ENCODE measurements at places on chromosomes 7 and 10. TPM values are rescaled to one million over a fixed set of nuclear protein-coding genes. Genes with fewer than 3 reads are reported as not detected.

RAPGEF5 gene
- 1.7 TPM for total RNA-seq

OPN4 gene
- total RNA-seq: not detected

FAM25C gene
- not detected for total RNA-seq

NODAL gene
- total RNA-seq: not detected

TDRD1 gene
- total RNA-seq: 7.7 TPM

CC2D2B gene
- total RNA-seq: under 0.01 TPM

PBLD gene
- 2.8 TPM for total RNA-seq

LRRD1 gene
- total RNA-seq: under 0.01 TPM

FANK1 gene
- total RNA-seq: 13.9 TPM

LIPJ gene
- total RNA-seq: not detected

CALML3 gene
- total RNA-seq: not detected

AKR1D1 gene
- not detected for total RNA-seq

CYP26C1 gene
- total RNA-seq: 0.23 TPM

TMEM196 gene
- total RNA-seq: not detected

C10orf71 gene
- total RNA-seq: not detected

TAS2R39 gene
- 0.35 TPM for total RNA-seq

PDZD7 gene
- total RNA-seq: 2.0 TPM

FAM221A gene
- total RNA-seq: 3.0 TPM

USP6NL gene
- total RNA-seq: 6.1 TPM

SMKR1 gene
- not detected for total RNA-seq

POT1 gene
- 31.0 TPM for total RNA-seq

Measured in smooth muscle cell of the coronary artery (primary cell).